NCI-H2107 (cell line): ENCODE measurements at places on chromosomes 5 and 9.

GRCh38 chr9:78807286-78807685 lies 510.4 kb downstream of the PSAT1 start:
- no peak for DNase-seq

GRCh38 chr9:107588393-107588792 lies 98.8 kb upstream of the KLF4 start:
- DNase-seq = no peak

GRCh38 chr9:124262649-124262972 lies 4.9 kb downstream of the NEK6 start:
- no peak for DNase-seq

DNA sequence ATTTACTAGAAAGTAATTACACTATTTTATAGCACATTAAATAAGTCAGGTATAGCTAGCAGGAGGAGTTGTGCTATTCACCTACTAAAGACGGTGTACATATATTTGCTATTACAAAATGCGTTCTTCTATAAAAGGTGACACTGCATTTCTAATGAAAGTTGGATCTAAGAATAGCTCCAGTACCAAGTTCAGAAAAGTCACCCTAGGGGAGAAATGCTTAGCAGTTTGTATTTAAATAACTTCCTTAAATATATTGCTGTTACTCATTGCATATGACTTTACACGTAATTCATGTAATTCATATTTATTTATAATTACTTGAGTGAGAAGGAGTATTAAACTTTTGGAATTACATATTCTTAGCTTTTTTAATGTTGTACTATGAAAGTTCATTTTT lies 7.0 kb upstream of the SUB1 start:
- DNase-seq = no peak

GRCh38 chr5:39224196-39224761 lies 4.9 kb upstream of the FYB1 start:
- DNase-seq = no peak

DNA sequence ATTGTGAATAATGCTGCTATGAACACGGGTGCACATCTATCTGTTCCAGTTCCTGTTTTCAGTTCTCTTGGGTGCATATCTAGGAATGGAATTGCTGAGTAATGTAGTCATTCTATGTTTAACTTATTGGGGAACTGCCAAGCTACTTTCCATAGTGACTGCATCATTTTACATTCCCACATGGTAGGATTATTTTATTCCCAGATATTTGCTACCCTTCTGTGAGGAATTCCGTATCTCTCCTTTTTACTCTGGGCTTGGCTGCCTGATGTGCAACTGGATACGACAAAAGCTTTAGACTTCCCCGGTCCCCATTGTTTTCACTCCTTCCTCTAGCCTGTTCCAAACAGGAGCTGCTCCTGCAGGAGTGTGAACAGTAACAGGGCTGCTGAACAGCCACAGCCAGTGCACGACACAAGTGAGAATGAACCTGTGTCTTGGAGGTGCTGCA lies 7.2 kb downstream of the TAS2R1 start:
- no peak for DNase-seq

- no peak for DNase-seq
Observed at GRCh38 chr9:33227008-33227398, 13.0 kb upstream of the SPINK4 start.

DNA sequence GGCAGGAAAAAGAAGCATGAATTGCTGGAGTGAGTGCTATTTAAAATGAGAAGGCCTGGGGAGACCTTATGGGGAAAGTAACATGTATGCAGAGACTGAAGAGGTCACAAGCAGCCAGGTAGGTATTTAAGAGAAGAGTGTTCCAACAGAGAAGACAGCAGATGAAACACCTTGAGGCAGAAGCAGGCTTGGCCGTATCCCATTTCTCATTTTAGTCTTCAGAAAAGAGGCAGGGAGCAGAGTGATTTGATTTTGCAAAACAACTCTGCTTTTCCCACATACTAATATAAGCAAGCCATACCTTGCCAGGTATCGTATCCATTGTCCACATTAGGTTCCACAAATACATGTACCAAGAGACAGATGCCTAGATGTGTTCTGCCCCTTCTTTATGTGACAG lies 244.3 kb downstream of the ASTN2 start:
- DNase-seq = no peak

DNA sequence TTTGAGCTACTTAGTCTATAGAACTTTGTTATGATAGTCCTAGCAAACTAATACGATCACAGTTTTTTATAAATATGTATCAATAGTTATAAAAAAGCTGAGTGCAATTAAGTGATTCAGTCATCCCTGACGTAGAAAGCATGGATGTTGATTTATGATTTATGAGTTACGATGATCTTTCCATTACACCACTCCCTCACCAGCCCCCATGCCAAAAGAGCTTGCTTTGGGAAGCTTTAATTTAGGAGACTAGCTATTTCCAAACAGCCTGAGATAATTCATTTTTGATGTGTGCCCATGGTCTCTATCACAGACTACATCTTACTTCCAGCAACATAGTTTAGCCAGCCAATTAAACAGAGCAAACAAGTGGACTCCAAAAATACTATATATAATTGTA lies 256.8 kb downstream of the GABRG2 start:
- DNase-seq = no peak

- DNase-seq = no peak
Observed at GRCh38 chr5:75367401-75367800, 30.4 kb downstream of the HMGCR start.
